Dermis lymphatic vessel endothelial cell (primary cell): ENCODE measurements at places on chromosomes 5 and 9. TPM values are rescaled to one million over a fixed set of nuclear protein-coding genes. Genes with fewer than 3 reads are reported as not detected.

The ENHO gene
- not detected in 2 replicates for total RNA-seq

The CCL27 gene
- not detected in 2 replicates for total RNA-seq

The RNF183 gene
- not detected in 2 replicates for total RNA-seq

The PCDHGA7 gene
- total RNA-seq: 0.65 and 1.4 TPM in 2 replicates

The HAVCR1 gene
- total RNA-seq: not detected in 2 replicates

The SPINK6 gene
- total RNA-seq: not detected in 2 replicates

The HMMR gene
- total RNA-seq: 4.7 and 6.0 TPM in 2 replicates

The GABRA6 gene
- total RNA-seq: not detected in 2 replicates

The FGD3 gene
- total RNA-seq: not detected in 2 replicates

The AMBP gene
- not detected in 2 replicates for total RNA-seq

The RGMB gene
- total RNA-seq: 8.2 and 10.5 TPM in 2 replicates

The ACTBL2 gene
- under 0.01 TPM in 1 of 2 replicates, not detected in the other for total RNA-seq

The EGR1 gene
- 2.7 and 3.4 TPM in 2 replicates for total RNA-seq

The ZFP37 gene
- 0.65 and 1.4 TPM in 2 replicates for total RNA-seq

The HRCT1 gene
- 0.43 and 0.98 TPM in 2 replicates for total RNA-seq

The N4BP3 gene
- total RNA-seq: 11.7 and 22.0 TPM in 2 replicates

The SLC36A2 gene
- not detected in 2 replicates for total RNA-seq

The IARS1 gene
- 67.5 and 94.6 TPM in 2 replicates for total RNA-seq

The MAP1B gene
- 25.9 and 46.2 TPM in 2 replicates for total RNA-seq

The ANKRD31 gene
- under 0.01 TPM in 2 replicates for total RNA-seq

The NOL6 gene
- 9.1 and 12.3 TPM in 2 replicates for total RNA-seq

The MARVELD2 gene
- total RNA-seq: 1.3 and 1.5 TPM in 2 replicates

The MORN5 gene
- total RNA-seq: not detected in 2 replicates

The KLF9 gene
- total RNA-seq: 23.5 and 30.6 TPM in 2 replicates

The CCL28 gene
- 1.3 and 2.4 TPM in 2 replicates for total RNA-seq

The NDOR1 gene
- total RNA-seq: 2.1 and 2.2 TPM in 2 replicates

The LCN15 gene
- total RNA-seq: not detected in 2 replicates

The CER1 gene
- total RNA-seq: not detected in 2 replicates

The ENG gene
- 24.6 and 29.1 TPM in 2 replicates for total RNA-seq

The XRCC4 gene
- 4.2 and 4.8 TPM in 2 replicates for total RNA-seq

The PRLR gene
- total RNA-seq: not detected in 2 replicates

The TJP2 gene
- 70.5 and 83.2 TPM in 2 replicates for total RNA-seq

The PCSK5 gene
- total RNA-seq: 0.76 and 0.77 TPM in 2 replicates

The IL4 gene
- total RNA-seq: not detected in 2 replicates
